COR-L47 (cell line): ENCODE measurements at places on chromosomes 3 and 15.

GRCh38 chr3:130516645-130517512, at the start of gene COL6A6:
Gene COL6A6 (plus strand): TSS chr3:130517177. CDS start chr3:130560365, 43,188 bp downstream.
- DNase-seq, result no peak

DNA sequence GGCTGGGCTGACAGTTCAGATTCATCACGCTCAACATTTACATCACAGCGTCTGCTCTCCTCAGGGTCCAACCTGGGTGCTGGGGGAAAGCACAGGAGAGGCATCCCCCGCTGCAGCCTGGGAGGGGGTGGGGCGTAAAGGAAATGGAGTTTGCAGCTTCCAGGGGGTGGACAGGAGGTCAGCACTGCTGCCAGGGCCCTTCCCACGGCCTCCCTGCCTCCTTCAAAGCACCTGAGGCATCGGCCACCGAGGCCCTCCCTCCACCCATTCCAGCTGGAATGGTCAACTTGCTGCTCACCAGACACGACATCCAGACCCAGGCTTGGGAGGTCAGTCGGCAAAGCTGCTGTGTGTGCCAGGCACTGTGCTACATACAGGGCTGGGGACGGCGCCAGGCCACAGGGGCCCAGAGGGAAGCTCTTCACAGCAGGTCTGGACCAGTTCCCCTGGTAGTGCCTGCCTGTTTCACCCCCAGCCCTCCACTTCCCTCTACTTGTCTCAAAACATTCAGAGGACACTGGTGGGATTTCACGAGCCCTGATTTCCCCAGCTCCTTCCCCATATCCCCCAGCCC, 120.7 kb downstream of the ANP32A start:
- DNase-seq, result no peak

GRCh38 chr3:29181149-29181780, 99.6 kb upstream of the RBMS3 start:
- DNase-seq, result no peak

DNA sequence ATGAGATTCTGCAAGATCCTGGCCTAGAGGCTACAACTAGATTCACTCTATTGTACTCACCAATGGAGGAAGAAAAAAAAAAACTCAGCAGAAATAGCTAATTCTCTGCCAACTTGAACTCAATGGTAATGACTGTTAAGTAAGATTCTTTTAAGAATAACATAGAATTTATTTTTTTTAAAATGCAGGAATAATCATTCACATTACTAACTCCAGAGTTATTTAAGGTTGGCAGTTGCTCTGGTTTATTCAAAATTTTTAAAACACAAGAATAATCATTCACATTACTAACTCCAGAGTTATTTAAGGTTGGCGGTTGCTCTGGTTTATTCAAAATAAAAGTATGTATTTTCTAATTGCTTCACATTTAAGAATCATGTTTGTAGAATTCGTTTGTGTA, 1071.9 kb downstream of the IGSF11 start:
- no peak for DNase-seq

DNA sequence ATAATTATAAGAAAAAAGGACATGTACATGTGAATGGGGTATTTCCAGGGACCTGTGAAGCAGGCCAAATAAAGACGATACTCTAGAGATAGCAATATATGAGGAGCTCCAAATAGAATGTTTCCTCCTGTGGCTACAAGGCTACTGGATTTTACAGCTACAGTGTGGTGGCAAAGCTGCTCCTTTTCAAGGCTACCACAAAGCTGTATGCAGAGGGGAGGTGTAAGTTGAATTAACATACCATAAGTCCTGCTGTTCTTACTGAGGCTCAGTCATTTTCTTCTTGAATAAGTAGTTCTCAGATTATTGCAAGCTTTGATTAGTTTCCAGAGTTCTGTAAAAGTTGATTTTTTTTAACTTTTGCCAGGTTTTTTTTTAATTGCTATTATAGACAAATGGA, 1184.6 kb upstream of the EPHA6 start:
- DNase-seq, result no peak

- DNase-seq, result no peak
Measured at GRCh38 chr3:76923485-76923884, 116.4 kb upstream of the ROBO2 start.

DNA sequence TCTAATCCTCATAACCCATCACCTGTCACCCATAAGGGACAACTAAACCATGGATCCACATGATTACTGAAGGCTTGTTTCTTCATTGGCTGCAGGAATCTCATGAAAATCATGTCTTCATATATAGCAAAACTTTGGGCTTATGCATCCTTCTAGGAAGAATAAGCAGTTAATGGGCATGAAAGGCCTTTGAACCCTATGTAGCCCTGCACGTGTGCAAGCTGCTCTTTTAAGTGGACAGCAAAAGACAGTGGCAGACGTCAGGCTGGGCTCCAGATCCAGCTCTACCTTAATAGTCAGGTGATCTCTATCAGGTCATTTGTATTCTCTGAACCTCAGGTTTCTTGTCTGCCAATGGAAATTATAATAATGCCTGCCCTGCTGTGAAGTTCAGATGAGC, 18.9 kb downstream of the CYP19A1 start:
- no peak for DNase-seq

GRCh38 chr3:132418916-132419315, 1.6 kb downstream of the DNAJC13 start:
- DNase-seq, result no peak

GRCh38 chr3:170205302-170205701, 16.9 kb upstream of the PRKCI start:
- no peak for DNase-seq
